ENCODE measurements at places on chromosomes 1 and 21. TPM values are rescaled to one million over a fixed set of nuclear protein-coding genes. Genes with fewer than 3 reads are reported as not detected.

CLCA1 gene
- not detected for total RNA-seq

- DNase-seq: no peak
Observed at GRCh38 chr1:110707232-110707631, 32.5 kb upstream of the KCNA3 start.

DNA sequence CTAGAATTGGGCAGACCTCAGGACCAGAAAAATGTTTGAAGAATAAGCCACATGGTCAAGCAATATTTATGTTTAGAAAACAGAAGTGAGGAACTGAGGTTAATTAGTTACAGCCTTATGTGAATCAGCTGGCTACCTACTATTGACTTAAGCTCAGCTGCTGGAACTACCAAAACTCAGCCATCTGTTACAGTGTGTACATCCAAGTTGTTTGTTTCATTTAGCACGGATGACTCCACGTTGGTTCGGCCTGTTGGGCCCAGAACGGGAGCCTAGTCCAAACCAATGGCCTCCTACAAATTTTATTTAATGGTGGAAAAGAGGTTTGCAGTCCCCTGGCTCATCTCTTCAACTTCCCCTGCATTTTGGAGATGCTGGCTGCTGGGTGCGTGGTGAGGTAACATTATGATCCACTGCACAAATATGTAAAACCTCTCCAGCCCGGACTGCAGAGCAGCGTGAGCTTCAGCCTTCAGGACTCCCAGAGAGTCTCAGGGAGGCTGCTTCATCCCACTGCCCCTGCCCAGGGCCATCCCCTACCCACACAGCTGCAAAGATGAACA, 143.4 kb downstream of the ZZZ3 start:
- peak; percentile 85 for DNase-seq

- DNase-seq: no peak
Observed at GRCh38 chr1:54096227-54096876, 42.9 kb downstream of the TCEANC2 start.

GRCh38 chr1:231626951-231627614, 493 bp downstream of the DISC1 start:
- peak; percentile 43 for DNase-seq

- DNase-seq: no peak
Observed at GRCh38 chr21:44395260-44395659, 41.8 kb downstream of the TRPM2 start.

RLF gene
- 15.6 TPM for total RNA-seq

C1orf56 gene
- total RNA-seq: 4.7 TPM

- no peak for DNase-seq
Observed at GRCh38 chr21:39099859-39100258, 83.4 kb downstream of the PSMG1 start.

GRCh38 chr1:63730211-63730610, 43.6 kb upstream of the ROR1 start:
- no peak for DNase-seq

GRCh38 chr1:46448109-46448911, 41.3 kb upstream of the DMBX1 start:
- no peak for DNase-seq

GRCh38 chr1:172382990-172383389, 37.5 kb upstream of the C1orf105 start:
- DNase-seq: no peak

RHOC gene
- 518 TPM for total RNA-seq

CASQ1 gene
- total RNA-seq: not detected

MINDY1 gene
- total RNA-seq: 3.8 TPM

DNA sequence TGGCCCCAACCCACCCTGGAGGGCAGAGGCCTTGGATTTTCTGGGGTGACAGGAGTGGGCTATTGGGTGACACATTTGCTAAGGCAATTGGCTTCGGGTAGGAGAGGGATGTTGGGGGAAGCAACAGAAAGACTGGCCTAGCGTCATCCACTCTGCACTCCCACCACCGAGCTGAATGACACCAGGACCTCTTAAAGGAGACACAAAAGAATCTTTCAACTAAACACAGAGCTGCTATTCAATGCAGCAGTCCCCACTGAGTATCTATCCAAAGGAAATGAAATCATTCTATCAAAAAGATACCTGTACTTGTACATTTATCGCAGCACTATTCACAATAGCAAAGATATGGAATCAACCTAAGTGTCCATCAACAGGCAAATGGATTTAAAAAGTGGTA, 6.2 kb downstream of the TFF2 start:
- DNase-seq: no peak

- no peak for DNase-seq
Observed at GRCh38 chr1:246302251-246302625, 204.8 kb downstream of the SMYD3 start.

DNA sequence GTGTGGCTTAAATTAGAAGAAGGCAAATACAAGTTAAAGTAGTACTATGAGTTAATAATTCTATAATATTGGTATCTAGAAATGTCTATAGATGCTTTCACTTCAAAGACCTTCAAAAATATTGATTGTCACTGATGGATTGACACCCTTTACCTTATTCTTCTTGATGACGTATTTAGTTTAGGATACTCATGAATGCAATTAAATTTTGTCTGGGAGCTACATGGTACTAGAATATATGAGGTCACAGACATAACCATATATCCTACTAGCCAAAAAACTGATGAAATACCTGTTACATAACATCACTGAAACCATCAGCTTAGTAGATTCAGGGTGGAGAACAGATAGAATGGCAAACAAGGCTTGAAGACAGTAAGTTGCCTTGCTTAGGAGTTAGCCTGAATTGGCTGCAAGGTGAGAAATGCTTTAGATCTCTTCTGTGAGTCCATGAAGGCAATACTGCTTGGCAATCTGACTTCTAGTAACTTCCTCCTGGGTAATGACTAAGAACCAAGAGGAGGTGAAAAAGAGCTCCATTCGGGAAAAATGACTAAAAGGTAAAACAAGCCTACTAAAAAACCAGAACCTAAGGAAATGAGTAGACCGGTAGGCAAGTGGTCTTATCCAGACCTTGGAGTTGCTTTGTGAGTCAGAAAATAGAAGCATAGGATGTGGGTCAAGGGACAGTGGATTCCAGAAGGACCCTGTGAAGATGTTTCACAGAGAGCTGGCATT, 16.9 kb upstream of the ARHGAP29 start:
- DNase-seq: no peak

DNA sequence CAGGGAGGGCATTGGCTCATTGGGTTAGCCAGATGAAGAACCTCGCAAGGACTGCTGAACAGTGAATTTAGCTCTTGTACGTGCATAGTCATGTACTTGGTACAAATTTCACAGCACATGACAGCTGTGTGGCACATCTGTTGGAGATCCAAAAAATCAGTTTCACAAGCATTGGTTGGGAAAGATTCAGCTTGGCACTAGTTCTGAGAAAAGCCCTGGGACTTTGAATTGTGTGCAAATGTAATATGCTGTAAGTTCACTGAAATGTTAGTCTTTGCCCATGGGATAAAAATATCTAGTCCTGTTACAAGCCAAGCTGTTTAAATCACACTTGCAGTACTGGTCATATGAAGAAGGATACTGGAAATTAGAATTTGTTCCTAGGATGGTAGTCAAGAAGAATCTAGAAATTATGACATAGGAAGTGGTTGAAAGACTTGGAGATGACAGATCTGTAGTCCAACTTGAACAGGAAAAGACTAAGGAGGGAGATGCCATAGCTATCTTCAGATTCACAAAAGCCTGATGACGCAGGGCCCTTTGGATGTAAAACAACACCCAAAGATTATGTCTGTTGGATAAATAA, 19.2 kb downstream of the LAMC2 start:
- DNase-seq: peak; percentile 79

DNA sequence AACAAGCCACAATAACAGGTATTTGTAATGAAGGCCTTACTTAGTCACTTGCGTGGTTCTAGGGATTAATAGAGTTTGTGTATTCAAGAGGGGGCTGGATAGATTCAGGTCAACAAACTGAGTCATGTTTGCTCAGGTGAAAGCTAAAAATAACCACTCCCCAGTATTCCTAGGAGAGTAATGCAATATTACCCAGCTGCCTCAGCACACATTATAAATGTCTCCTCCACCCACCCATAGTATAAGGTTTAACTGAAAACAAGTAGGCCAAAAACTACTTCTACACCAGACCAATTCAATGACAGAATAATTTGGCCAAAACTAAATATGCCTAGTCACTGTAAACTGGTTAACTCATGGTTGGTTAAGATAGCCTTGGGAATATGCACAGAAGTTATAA, 34.4 kb downstream of the WLS start:
- peak; percentile 53 for DNase-seq

DNA sequence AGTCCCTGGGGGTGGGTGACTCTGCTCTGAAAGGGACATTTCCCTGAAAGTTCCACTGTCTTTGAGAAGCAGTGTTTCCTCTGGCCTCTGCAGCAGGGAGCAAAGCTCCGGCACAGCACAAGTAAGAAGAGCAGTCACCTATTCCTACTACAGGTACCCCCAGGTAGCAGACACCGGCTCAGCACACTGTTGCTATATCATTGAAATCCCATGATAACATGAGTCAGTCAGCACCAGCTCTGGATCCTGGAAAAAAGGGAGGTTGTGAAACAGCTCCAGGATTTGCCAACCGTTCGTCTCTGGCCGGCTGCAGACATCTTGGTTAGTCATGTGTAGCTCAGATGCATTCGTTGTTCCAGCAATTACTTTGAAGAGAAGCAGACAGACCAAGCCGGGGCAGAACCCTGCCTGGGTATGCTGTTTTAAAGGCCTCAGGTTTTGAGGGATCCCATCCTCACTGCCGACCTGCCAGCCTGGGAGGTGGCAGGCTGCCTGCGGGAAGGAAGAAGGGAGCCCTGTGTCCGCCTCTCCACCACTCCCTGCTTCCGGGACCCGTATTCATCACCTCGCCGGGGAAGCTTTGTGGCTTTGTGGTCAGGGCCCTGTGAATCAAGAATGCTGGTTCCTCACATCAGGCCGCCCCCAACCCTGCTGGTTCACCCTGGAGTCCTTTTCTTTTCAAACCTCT, 139.2 kb downstream of the CLIC6 start:
- peak; percentile 92 for DNase-seq

ARHGEF10L gene
- total RNA-seq: 51.7 TPM

DNA sequence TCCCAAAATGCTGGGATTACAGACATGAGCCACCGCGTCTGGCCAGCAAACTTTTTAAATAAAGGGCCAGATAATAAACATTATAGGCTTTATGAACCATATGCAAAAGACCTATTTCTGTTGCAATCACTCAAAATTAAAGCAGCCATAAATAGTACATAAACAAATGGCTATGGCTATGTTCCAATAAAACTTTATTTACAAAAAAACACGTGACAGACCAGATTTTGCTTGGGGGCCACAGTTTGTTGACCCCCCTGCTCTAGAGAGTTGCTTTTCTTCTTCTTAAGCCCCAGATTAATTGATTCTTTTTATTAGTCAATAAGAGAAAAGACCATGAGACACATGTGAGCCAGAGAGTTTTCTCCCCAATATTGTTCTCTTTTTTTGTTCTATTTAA, 138.3 kb downstream of the MACF1 start:
- no peak for DNase-seq

LIN28A gene
- total RNA-seq: under 0.01 TPM

GRCh38 chr1:20479840-20480239, 6.2 kb downstream of the CAMK2N1 start:
- DNase-seq: no peak

GRCh38 chr1:240691909-240692705, 80.2 kb upstream of the GREM2 start:
- DNase-seq: peak; percentile 57

DNA sequence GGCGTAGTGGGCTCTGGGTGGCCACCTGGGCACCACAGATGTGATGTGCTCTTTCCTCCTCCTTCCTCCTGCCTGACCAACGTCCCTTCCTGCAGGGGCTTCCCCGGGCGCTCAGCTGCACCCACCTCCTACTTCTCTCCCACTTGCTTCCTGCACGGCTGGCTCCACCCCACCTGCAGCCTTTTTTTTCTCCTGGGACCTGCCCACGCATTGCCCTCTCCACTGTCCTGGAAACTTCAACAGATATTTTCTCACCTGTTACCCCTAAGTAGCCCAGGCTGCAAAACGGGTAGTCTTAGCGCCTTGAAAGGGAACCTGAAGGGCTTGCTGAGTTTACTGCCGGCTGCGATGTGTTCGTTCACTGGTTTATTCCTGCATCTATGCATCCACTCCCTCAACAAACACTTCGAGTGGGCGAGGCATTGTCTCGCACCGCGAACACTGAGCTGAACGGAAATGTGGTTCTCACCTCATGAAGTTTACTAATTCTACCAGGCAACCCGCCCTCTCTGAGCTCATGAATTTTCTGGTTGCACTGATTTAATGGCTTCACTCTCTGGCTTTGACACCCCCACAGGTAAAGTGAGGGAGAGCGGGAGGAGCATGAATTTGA, 23.6 kb downstream of the ZBTB18 start:
- DNase-seq: no peak

DNA sequence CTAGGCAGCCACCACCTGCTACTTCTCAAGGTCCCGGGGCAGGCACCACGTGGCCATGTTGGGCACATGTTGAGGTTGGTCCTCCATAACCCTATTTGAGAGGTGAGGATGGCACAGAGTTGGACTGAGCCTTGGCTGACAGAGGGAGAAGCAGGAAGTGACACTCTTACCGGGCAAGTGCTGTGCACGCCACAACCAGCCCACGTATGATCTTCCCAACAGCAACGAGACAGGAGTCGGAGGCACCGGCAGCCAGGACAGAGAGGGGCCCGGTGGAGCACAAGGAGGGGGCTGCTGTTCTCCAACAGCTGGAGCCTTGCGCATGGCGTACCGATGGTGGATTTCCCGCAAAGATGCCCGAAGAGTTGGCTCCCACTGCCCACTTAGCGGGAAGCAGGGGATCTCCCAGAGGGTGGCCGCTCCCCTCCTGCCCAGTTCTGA, 3.4 kb downstream of the CLEC20A start:
- DNase-seq: no peak

- DNase-seq: peak; percentile 96
Observed at GRCh38 chr1:41783189-41783639, 135.5 kb downstream of the HIVEP3 start.

DNA sequence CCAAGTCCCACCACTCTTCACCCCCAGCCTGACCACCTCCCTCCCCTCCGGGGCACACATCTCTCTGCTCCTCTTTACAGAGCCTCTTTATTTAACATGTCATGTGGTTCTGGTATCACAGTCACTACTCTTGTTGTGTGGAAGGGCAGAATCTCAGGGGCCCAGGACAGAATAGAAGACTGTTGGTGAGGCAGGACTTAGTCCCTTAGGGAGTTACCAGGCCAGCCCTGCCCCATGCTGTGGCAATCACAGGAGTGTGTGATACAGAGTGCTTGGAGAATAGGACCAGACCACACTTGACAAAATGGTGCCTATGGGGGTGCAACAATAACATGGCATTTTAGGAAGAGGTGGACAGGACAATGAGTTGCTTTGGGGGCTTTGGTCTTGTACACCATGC, 43.0 kb upstream of the CRNN start:
- no peak for DNase-seq

TRIM67 gene
- total RNA-seq: not detected

- DNase-seq: no peak
Observed at GRCh38 chr1:32367912-32368635, 5.7 kb downstream of the TSSK3 start.

DNA sequence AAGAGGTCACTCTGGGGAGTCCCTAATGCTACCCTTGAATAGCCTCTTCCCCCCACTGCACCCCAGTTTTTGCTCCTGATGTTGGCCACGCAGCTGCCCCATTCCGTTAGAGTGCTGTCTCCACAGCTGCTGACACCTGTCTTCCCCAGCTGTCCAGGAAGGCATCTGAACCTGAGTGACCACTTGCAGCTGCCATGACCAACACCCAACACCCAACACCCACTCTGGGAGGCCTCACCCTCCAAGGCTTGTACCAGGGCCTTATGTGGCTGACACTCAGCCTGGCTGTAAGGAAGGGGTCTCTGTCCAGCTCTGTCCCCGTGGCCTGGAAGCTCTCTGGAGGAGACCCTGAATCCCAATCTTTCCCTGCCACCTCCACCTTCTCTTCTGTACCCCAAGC, 26.7 kb upstream of the LDLRAP1 start:
- DNase-seq: peak; percentile 86

Data from LHCN-M2 (cell line).